ENCODE measurements at places on chromosomes 13 and 19. TPM values are rescaled to one million over a fixed set of nuclear protein-coding genes. Genes with fewer than 3 reads are reported as not detected.

C3 gene
- 42.7 TPM for total RNA-seq

WDR88 gene
- not detected for total RNA-seq

THSD8 gene
- total RNA-seq, result not detected

YJEFN3 gene
- 0.33 TPM for total RNA-seq

SLITRK5 gene
- 0.15 TPM for total RNA-seq

PGLYRP2 gene
- not detected for total RNA-seq

LILRB5 gene
- under 0.01 TPM for total RNA-seq

ZNF177 gene
- total RNA-seq, result 1.3 TPM

KLK4 gene
- not detected for total RNA-seq

LGI4 gene
- 0.29 TPM for total RNA-seq

LPAR6 gene
- 3.1 TPM for total RNA-seq

PPP1R13L gene
- 2.2 TPM for total RNA-seq

TNNT1 gene
- 20.8 TPM for total RNA-seq

WDR87 gene
- total RNA-seq, result under 0.01 TPM

ELSPBP1 gene
- total RNA-seq, result not detected

MYDGF gene
- total RNA-seq, result 175 TPM

CAPN12 gene
- 0.15 TPM for total RNA-seq

ZNF211 gene
- total RNA-seq, result 12.4 TPM

TRMT1 gene
- total RNA-seq, result 29.5 TPM

KIR3DL1 gene
- not detected for total RNA-seq

FBL gene
- 67.5 TPM for total RNA-seq

BEST2 gene
- total RNA-seq, result not detected

LRRC63 gene
- total RNA-seq, result 0.17 TPM

SIGLEC14 gene
- total RNA-seq, result not detected

ZBTB32 gene
- not detected for total RNA-seq

ZNF547 gene
- total RNA-seq, result 7.0 TPM

CYP4F3 gene
- total RNA-seq, result not detected

CNN1 gene
- total RNA-seq, result 9.3 TPM

ADGRE3 gene
- total RNA-seq, result not detected

ZNF66 gene
- total RNA-seq, result 3.5 TPM

P2RY11 gene
- total RNA-seq, result 0.87 TPM

FCER2 gene
- not detected for total RNA-seq

SLC7A10 gene
- not detected for total RNA-seq

FOXA3 gene
- not detected for total RNA-seq

ARHGEF1 gene
- 37.5 TPM for total RNA-seq

GNG8 gene
- not detected for total RNA-seq

FBXO27 gene
- total RNA-seq, result 0.58 TPM

SIGLEC10 gene
- total RNA-seq, result not detected

HSD17B14 gene
- total RNA-seq, result 6.0 TPM

ZNF432 gene
- 8.9 TPM for total RNA-seq

GSX1 gene
- not detected for total RNA-seq

ZNF486 gene
- total RNA-seq, result 3.5 TPM

SMARCA4 gene
- total RNA-seq, result 73.6 TPM

CAMSAP3 gene
- total RNA-seq, result under 0.01 TPM

PNPLA6 gene
- total RNA-seq, result 155 TPM

ABCA7 gene
- 6.0 TPM for total RNA-seq

ZNF491 gene
- 3.8 TPM for total RNA-seq

MRPS12 gene
- total RNA-seq, result 24.5 TPM

OVOL3 gene
- not detected for total RNA-seq

SYMPK gene
- total RNA-seq, result 42.3 TPM
